ENCODE measurements at places on chromosomes 6 and 20.

GRCh38 chr20:2332711-2333110, 36.9 kb downstream of the TGM3 start:
- no peak for DNase-seq

- no peak for DNase-seq
These were observed 91.9 kb downstream of the PREP start for GRCh38 chr6:105310947-105311346.

DNA sequence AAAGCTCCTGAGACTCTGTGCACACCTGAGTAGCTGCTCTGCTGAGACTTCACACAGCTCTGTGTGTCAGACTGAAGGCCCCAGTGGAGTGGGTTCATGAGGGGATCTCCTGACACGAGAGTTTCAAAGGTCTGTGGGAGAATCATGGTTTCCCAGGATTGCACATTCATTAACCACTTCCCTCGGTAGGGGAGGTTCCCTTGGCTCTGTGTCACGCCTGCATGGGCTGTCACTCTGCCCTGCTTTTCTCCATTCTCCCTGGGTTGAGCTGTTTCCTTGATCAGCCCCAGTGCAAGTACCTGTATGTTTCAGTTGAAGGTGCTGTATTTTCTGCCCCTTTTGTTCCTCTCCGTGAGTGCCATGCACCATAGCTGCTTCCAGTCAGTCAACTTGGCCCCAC, 236.9 kb downstream of the EPM2A start:
- no peak for DNase-seq

- DNase-seq: no peak
These were observed 81.9 kb downstream of the FIG4 start for GRCh38 chr6:109772883-109773431.

GRCh38 chr6:1385129-1386037, 4.0 kb upstream of the FOXF2 start:
- DNase-seq: no peak

DNA sequence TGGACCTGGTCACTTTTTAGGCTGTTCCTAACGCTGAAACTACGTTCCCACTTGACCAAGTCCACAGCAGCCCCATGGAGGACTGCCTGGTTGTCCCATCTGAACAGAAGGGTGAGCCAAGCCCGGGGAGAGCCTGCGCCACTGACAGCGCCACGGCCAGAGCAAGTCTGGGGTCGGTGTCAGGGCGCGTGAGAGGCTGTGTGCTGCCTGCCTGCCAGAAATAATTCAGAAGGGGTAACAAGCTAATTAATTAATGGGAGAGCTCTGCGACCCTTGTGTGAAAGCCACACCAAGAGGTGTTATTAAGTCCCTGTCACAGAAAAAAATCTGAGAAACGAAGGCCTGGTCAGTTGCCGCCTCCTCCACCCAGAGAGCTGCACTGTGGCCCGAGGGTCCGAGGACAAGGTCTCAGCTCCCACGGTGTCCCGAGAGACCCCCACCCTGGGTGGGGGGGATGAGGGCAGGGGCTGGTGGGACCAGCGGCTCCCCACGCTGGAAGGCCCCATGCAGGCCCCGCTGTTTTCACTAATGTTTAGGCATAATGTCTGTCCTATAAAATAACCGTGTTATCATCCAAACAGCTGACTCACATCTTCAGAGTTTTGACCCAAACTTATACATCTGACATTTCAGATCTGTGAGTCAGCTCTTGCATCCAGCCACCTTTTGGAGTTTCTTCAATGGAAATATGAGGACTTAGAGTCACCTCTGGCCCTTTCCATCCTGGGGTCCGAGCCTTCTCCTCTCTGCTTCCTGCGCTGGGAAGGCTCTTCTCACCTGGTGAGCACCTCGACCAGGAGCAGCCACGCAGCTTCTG, 58.5 kb downstream of the DLL1 start:
- DNase-seq: no peak

GRCh38 chr6:1390133-1390945, 963 bp downstream of the FOXF2 start:
- DNase-seq: no peak

GRCh38 chr6:31386977-31387376, 16.4 kb upstream of the MICA start:
- DNase-seq: no peak

- no peak for DNase-seq
These were observed 171.7 kb downstream of the WDR27 start for GRCh38 chr6:169529931-169530751.

DNA sequence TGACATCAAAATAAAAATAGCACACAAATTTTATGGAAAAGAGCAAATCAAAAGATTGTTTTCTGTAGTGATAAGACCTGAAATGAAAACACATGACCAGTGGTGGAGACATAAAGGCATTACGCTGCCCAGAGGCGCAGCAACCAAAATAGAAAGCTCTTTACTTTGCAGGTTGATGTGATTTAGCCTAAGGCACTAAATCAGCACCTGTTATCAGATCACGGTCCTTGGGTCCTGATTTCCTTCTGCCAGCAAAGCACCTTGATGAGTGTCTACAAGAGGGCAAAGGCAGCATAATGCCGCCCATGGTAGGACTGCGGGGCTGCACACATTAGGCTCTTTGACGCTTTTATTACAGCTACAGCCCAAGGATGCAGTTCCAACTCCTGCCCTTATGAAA, 19.3 kb upstream of the RAMACL start:
- no peak for DNase-seq

DNA sequence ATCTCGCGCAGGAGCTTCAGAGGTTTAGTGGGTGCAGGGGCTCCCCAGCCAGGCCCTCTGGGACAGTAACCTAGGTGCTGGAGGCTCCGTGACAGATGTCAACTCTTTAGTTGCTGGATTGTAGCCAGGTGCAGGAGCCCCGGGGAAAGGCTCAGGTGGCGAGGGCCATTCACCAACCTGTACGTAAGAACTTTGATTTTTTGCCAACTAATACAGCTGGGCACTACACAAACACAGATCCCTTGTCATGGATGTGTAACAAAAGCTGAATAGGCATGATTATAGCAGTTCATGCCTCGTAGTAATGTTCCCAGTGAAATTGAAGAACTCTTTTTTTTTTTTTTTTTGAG, 82.6 kb downstream of the CDC5L start:
- no peak for DNase-seq

DNA sequence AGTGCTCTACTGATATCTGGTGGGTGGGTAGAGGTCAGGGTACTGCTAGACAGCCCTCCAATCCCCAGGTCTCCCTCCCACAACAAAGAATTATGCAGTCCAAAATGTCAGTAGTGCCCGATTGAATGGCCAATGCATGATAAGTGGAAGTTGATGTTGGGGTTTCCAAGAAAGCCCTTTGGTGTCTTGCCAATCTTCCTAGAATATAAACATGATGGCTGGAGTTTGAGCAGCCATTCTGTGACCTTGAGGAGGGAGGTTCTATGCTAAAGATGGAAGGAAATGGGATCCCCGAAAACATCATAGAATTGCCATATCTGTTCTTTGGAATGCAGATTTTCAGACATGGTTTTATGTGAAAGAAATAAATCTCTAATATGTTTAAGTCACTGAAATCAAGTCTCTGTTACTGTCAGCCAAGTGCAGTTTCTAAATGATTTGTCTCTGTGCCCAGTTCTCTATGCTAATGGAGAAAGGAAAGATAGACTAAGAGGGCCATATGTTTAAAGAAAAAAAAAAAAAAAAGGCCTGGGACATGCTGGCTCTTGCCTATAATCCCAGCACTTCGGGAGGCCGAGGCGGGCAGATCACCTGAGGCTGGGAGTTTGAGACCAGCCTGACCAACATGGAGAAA, 32.8 kb upstream of the PTPN1 start:
- DNase-seq: no peak

DNA sequence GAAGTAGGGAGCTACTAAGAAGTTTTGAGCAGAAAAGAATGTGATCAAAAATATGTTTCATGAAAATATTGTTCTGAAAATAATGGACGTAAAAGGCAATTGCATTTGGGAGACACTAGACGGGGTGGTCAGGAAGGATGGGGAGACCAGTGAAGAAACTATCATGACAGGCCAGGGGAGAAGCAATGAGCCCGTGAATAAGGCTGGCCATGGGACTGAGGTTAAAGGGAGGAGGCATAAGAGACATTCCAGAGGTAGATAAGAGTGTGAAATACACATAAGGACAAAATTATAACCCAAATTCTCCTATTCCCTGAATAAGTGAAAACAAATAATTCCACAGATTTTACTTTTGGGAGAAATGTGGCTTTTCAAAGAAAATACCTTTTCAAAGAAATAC, 51.7 kb downstream of the MARCKS start:
- no peak for DNase-seq

DNA sequence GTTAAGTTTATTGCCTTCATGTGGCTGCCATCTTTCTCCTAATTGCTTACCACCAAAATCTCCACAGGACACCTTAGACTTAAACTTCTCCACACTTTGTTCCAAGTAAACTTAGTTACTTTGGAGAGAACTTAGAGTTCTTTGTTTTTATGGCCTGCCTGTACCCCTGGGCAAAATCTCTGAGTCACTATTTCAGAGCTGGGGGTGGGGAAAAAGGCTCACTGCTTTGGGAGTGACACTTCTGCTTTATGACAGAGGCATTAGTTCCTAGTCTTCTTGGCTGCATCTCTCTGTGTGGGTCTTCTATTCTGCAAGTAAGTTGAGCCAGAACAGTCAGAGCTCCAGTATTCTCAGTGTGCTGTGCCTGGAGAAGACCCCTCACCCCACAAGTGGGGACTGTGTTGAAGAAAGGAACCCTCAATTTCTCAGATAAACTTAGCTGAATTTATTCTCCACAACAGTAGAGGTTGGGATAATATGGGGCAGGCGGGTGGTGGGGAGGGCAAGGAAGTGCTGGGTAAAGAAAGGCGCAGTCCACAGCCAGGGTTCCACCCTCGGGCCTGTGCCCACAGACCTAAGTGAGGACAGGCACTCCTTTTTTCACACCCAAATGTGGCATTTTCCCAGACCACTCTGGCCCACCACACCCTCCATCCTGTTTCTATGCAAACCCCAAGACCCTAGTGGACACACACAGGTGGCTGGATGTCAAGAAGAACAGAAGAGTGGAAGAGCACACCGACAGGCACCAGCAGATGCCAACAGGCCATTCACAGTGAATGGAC, 636.6 kb upstream of the MAN1A1 start:
- DNase-seq: no peak

DNA sequence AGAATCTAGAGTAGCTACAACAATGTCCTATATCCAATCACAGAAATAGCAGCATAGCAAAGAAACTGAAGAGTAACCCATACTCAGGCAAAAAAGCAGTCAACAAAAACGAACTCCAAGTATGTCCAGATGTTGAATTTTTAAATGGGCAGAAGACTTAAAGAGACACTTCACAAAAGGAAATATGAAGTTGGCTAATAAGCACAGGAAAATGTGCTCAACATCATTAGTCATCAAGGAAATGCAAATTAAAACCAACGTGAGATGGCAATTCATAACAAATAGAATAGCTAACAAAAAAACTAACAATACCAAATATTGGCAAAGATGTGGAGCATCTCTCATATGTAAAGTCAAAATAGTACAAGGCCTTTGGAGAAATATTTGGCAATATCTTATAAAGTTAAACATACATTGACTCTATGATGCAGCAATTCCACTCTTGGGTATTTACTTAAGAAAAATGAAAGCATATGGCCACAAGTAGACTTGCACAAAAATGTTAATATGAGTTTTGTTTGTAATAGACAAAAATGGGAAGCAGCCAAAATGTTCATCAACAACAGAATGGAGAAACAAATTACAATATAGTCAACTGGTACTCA, 37.7 kb downstream of the FRK start:
- DNase-seq: no peak

Measured in T-helper 22 cell (primary cell).